ENCODE measurements at places on chromosomes 6 and 20.

DNA sequence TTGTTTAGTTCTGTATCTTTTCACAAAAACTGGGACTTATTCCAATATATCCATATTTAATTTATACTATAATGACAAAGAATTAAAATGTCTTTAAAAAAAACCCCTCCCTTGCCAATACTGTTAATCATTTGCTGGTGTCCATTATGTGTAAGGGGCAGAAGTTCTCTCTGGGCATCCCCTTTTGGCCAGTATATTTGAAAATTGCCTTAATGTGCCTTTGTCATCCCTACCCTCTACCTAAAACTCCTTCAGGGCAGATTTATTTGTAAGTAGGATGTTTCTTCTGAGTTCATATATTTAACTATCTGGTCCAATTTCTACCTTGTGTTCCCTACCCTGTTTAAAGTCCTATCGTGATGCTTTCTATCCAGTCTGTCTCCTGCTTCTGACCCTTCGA, 62.9 kb downstream of the ARHGAP18 start:
- no peak for DNase-seq

- no peak for DNase-seq
Measured at GRCh38 chr6:8065519-8065911, 1.3 kb upstream of the BLOC1S5 start.

DNA sequence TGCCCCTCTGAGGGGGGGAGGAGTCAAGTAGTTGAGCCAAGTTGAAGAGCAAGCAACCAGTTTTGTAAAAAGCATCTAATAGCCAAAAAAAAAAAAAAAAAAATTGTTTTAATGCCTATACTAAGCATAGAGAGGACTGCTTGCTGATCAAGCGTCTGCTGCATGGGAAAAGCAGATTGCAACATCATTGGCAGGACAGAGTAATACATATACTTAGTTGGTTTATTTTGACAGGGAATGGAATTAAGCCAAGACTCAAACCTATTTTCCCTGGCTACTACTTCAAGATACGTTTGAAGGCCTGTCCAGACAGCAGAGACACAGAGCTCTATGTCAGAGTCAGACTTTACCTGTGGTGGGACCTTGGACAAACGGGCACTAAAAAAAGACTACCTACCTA, 120.5 kb downstream of the RTN4IP1 start:
- no peak for DNase-seq

DNA sequence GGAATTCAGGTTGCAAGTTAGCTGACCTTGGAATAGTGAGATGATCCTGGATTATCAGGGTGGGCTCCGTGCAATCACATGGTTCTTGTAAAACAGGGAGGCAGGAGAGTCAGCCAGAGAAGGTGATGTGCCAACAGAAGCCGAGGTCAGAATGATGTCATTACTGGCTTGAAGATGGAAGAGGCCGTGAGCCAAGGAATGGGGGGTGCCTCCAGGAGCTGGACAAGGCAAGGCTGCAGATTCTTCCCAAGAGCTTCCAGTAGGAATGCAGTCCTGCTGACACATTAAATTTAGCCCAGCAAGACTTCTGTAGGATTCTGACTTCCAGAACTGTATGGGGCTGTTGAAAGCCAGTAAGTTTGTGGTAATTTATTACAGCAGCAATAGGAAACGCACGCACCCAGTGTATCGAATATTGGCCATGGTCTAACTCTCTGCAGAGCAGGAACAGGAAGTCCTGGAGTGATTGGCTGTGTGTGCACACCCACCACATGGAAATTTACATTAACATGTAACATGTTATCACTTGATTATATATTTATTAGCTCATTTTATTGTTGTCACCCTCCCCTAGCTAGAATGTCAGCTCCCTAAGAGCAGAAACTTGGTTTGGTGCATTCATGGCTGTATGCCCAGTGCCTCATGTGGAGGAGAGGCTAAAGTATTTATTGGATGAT, 19.1 kb downstream of the SLC24A3 start:
- no peak for DNase-seq

GRCh38 chr20:3729811-3730540, 2.5 kb upstream of the HSPA12B start:
- DNase-seq, result no peak

DNA sequence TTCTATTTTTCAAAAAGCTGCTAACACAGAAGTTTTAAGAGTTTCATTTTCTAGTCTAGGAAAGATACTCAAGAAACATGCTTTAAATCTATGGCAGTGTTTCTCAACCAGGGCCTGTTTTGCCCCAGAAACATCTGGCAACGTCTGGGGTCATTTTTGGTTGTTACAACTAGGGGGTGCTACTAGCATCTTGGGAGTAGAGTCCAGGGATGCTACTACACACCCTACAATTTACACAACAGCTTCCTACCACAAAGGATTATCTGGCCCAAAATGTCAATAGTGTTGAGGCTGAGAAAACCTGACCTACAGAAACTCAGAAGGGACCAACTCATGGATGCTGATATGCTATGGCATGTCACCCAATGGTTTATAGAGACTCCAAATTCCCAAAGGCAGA, 24.4 kb downstream of the SERAC1 start:
- no peak for DNase-seq

DNA sequence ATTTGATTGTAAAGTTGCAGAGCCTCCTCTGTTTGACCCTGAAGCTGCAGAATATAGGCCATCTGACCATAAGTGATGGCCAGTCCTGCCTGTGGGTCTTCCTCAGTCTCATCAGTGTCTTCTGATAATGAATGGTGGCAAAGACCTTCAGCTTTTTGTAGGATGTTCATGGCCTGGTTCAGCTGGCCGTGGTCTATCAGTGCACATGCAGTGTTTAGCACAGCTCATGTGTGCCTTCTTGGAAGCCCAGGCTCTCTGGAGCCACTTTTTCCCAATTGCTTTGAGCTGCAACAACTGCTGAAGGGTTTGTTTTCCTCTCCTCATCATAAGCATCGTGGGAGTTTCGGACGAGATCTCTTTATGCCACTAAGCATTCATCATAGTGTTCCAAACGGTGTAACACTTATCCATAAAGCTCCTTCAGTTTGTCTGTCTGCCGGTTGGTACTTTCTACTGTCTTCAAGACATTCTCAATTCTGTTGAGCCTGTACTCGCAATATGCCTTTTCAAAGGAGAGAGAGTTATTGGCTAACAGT, 70.1 kb upstream of the TULP4 start:
- no peak for DNase-seq

GRCh38 chr6:36814249-36814648, 25.0 kb downstream of the CPNE5 start:
- no peak for DNase-seq

DNA sequence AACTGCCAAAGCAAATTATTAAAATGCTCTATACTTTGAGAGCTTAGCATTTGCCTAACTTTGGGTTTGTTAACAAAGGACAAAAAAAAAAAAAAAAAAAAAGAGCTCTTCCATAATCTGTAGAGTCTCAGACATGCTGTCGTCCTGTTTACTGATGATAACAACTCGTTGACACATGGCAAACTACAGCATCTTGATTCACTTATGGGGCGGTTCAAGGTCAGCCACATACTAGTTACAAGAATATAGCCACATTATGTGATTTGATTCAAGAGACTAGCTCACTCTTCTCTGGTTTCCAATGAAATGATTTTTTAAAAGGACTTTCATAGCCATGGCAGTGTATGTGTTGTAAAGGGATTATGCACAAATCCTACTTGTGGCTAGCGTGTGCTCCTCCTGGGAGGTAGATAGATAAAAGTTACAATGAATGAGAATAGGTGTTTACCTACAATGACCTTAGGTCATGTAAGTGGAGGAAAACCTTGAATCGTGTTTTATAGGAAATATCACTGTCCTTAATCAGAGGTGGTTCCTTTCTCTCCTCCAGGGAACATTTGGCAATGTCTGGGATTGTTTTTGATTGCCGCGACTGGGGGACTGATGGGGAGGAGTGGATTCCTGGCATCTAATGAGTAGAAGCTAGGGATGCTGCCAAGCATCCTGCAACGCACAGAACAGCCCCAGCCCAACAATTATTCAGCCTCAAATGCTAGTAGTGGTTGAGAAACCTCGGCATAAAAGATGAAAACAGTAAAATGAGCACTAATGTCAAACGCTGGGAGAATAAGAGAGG, 969.2 kb upstream of the SLC35B3 start:
- no peak for DNase-seq

GRCh38 chr20:23043376-23043775, 6.1 kb downstream of the THBD start:
- DNase-seq, result no peak

DNA sequence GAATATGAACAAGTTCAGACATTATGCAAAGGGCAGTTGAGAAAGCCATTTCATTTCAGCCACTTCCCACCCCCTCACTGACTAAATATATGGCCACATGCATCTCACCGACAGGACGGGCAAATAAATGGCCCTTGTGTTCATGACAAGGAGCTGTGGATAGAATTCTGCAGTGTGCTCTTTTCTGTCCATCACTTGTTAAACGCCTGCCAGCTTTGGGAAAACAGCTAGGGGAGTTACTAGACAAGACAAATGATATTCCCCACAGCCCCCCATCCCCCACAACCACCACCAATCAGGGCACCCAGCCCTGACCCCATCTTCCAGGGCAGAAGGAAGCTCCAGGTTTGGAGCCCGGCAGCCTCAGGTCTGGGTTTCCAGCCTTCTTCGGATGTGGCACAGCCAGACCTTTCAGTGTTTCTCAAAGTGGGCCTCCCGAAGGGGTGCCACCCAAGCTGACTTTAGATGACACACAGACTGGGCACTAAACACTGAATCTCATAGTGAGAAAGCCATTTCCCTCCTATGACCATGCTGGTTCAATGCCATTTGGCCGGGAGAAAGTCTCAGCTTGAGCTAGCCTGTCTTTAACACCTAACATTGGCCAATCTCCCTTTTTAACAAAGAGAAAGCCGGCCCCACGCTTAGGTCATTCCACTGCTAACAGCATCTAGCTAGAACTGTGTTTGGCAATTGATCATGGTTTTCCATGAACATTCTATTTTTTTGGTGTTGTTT, 4.0 kb upstream of the RIPOR3 start:
- DNase-seq, result no peak

GRCh38 chr6:26309731-26310142, 55.3 kb upstream of the BTN3A2 start:
- DNase-seq, result no peak

- DNase-seq, result no peak
Measured at GRCh38 chr6:137968455-137968804, 101.4 kb downstream of the TNFAIP3 start.

DNA sequence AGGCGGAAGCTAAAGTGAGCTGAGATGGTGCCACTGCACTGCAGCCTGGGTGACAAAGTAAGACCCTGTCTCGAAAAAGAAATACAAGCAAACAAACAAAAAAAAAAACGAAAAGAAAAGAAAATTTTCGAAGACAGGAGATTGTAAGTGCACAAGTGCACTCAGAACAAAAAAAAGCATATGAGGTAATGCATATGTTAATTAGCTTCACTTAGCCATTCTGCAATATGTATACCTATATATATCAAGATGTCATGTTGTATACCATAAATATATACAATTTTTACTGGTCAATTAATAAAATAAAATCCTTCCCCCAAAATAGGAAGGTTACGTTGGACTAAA, 127.5 kb downstream of the RIN2 start:
- DNase-seq, result no peak

DNA sequence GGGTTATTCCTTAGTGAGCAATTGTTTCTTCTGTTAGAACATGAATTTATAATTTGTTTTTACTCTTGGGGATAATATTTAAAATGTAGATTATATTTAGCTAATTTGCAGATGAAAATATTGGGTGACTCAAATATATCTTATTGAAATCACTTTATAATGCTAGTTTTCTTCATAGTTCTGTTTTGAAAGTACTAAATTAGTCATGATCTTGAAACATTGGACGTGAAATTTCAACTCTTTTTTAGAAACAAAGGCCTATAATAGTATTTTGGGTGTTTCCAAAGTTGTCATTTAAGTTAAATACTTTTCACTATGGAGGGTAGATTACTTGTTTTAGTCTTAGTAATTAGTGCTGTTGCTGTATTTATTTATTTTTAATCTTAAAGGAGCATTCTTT, 250.9 kb downstream of the UTRN start:
- DNase-seq, result no peak

- no peak for DNase-seq
Measured at GRCh38 chr6:167576828-167577503, 249.7 kb upstream of the AFDN start.

- no peak for DNase-seq
Measured at GRCh38 chr6:158068893-158069799, 87.5 kb downstream of the SYNJ2 start.
